ENCODE measurements at places on chromosomes 13 and 19.

DNA sequence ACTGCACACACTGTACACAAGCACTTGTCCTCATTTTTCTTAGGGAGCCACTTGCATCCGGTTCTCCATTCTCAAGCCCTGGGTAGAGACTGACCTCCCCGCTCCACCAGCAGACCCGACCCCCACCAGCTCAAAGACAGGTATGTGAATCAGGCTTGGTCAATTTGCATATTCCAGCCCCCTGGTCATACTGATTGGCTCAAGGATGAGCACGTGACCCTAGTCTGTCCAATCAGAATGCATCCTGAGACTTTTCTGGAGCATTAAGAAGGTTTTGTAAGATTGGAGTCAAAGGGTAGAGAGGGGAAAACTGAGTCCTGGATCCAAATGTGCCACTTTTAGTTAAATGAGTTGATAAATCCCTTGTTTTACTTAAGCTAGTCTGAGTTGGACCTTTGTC is 34.1 kb downstream of the NOTCH3 start:
- no peak for DNase-seq

- no peak for DNase-seq
These were observed 135.9 kb downstream of the ENOX1 start for GRCh38 chr13:43650882-43651281.

DNA sequence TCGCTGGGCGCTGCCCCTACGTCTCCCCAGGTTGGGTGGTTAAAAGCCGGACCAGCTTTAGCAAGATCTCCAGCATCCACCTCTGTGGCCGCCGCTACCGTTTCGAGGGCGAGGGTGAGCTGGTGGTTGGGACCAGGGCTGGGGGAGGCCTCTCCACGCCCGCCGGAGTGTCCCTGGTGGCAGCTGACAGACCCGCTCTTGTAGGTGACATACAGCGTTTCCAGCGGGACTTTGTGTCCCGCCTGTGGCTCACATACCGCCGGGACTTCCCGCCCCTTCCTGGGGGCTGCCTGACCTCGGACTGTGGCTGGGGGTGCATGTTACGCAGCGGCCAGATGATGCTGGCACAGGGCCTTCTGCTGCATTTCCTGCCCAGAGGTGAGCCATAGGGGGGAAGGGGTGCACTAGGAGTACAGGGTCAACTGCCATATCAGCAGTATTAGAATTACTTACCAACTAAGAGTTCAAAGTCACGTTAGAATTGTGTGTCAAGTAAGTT is 1.1 kb downstream of the ATG4D start:
- DNase-seq, result no peak

GRCh38 chr19:43286096-43286495 is 16.8 kb upstream of the PSG9 start:
- DNase-seq, result no peak

DNA sequence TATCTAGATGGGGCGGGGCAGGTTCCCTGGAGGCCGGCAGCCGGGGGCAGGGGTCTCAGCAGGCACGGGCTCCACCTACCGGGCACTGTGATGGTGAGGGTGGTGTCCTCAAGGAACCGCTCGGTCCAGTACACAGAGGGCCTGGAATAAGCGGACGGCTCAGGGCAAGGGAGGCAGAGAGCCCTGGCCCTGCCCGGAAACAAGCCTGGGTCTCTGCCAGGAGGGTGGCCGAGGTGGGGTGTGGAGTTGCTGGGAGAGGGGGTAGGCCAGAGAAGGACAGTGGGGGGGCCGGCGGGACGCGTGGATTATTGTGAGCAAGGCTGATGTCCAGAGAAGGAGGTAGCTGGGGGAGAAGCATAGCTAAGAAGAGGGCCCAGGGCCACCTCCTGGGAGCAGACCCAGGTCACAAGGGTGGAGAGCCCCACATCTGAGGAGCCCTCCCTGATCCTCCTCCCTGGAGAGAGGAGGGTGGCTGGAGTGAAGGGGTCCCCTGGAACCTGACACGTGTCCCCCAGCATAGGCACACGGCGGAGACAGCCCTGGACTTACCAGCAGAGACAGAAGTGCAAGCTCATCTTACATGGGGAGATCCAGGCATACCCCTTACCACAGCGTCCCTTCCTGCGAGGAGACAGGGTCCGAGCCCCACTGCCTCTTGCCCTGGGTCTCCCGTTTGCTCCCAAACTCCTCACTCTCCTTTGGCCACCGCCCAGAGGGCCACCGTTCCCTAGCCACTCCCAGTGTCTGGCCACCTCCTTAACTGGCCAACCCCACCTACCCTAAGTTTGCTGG is 29.0 kb upstream of the MIER2 start:
- DNase-seq, result no peak

GRCh38 chr13:87754097-87754496 is 82.9 kb downstream of the SLITRK5 start:
- DNase-seq, result no peak

DNA sequence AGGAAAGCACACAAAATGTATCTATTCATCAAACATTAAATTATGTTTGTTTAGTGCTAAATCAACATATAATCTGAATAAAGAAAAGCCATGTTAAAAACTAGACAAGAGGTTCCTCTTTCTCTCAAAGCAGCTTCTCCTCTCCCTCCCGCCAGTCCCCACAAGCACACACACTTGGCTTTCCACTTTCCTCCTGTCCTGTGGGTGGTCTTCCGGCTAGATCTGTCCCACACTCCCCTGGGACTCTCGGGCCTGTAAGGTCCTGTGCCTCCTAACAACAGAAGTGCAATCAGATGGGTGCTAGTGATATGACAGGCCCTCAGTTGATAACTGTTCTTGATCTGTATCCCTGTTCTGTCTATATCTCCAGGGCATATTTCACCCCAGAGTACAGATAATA is 45.6 kb upstream of the RAP2A start:
- DNase-seq, result no peak

GRCh38 chr13:49206641-49207040 is 13.5 kb upstream of the MLNR start:
- DNase-seq, result no peak

DNA sequence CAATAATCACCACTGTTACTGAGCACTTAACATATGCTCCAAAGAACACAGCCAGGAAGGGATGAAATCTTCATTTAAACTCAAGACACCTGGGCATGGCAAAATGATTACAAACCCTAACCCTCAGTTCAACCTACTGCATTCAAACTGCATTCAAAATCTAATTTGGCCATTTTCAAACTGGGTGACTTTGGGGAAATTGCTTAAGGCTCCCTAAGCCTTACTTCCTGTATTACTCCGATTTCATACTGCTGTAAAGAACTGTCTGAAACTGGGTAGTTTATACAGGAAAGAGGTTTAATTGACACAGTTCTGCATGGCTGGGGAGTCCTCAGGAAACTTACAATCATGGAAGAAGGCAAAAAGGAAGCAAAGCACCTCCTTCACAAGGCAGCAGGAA is 50.4 kb downstream of the CBY2 start:
- no peak for DNase-seq

GRCh38 chr13:94656766-94657165 is 55.1 kb downstream of the GPR180 start:
- DNase-seq, result no peak

GRCh38 chr13:32956595-32956933 is 59.7 kb upstream of the KL start:
- DNase-seq, result no peak

DNA sequence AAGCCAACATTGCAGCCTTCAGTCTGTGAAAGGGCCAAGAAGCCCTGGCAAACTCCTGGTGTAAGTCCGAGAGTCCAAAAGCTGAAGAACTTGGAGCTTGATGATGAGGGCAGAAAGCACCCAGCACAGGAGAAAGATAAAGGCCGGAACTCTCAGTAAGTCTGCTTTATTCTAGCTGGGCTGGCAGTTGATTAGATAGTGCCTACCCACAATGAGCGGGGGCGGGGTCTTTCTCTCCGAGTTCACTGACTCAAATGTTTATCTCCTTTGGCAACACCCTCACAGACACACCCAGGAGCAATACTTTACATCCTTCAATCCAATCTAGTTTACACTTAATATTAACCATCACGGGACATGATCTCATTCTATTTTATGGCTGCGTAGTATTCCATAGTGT is 1317.1 kb downstream of the SLITRK1 start:
- DNase-seq, result no peak

GRCh38 chr19:2699413-2700140 is 2.9 kb downstream of the GNG7 start:
- peak; percentile 13 for DNase-seq

DNA sequence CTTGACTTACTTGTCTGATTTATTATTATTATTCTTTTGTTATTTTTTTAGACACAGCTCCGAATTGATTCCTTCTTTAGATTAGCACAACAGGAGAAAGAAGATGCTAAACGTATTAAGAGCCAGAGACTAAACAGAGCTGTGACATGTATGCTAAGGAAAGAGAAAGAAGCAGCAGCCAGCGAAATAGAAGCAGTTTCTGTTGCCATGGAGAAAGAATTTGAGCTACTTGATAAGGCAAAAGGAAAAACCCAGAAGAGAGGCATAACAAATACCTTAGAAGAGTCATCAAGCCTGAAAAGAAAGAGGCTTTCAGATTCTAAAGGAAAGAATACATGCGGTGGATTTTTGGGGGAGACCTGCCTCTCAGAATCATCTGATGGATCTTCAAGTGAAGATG is 29.4 kb downstream of the ERCC5 start:
- DNase-seq, result no peak

GRCh38 chr13:112912726-112913440 is 56.1 kb upstream of the MCF2L start:
- no peak for DNase-seq

DNA sequence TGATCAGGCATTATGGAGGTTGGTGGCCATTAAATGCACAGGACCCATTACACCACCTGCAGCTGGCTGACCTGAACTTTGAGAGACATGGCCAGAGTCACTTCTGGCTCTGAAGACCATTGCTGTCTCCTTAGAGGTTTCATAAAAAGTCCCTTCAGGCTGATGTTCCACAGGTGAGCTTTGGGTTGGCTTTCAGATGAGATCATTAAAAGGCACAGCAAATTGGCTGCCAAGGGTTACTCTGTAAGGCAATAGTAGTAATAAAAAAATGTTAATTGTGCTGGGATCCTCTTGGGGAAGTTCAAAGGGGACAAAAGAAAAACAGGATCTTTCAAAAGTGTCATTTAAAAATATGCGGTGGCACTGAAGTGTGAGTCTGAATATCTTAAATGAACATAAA is 4.2 kb downstream of the OLFM4 start:
- no peak for DNase-seq

DNA sequence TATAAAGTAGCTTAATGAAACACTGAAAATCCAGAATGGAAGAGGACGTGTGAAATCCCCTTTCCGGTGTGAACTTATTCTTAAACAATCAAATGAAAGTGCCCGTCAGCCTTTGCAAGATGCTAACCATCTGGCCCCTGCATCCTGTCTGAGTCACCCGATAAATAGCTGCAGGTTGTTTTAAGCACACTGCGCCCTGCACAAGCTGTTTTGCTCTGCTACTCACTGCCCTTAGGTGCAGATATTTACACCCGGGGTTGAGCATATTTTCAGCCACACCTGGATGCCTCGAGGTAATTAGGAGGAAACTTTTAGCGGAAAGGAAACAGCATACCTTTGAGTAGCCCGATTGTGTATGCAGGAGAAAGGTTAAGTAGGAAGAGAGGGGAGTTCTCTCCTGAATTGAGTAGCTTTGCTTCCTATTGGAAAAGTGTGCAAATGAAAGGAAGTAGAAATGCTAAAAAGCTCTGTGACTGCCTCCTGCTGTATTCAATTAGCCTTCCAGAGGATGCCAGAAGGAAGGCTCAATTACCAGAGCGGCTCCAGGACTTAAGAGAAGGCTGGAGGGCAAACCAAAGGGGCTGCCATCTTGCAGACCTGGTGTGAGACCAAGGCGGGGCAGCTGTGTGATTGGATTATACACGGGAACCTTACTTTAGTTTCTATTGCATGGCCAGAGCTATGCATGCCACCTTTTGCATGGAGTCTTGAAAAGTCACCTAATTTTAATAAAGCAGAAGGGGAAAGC is 42.5 kb downstream of the IRS2 start:
- no peak for DNase-seq

DNA sequence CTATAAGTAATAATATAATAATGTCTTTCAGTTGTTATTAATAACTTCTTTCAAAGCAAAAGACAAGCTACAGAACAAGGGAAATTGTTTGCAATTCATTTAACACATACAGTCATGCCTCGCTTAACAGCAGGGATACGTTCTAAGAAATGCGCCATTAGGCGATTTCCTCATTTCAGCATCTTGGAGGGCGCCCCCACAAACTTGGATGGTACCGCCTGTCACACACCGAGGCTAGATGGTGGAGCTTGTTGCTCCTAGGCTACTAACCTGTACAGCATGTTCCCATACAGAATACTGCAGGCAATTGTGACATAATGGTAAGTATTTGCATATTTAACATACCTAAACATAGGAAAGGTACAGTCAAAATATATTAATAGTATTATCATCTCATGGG is 8.2 kb upstream of the ANKRD10 start:
- no peak for DNase-seq

DNA sequence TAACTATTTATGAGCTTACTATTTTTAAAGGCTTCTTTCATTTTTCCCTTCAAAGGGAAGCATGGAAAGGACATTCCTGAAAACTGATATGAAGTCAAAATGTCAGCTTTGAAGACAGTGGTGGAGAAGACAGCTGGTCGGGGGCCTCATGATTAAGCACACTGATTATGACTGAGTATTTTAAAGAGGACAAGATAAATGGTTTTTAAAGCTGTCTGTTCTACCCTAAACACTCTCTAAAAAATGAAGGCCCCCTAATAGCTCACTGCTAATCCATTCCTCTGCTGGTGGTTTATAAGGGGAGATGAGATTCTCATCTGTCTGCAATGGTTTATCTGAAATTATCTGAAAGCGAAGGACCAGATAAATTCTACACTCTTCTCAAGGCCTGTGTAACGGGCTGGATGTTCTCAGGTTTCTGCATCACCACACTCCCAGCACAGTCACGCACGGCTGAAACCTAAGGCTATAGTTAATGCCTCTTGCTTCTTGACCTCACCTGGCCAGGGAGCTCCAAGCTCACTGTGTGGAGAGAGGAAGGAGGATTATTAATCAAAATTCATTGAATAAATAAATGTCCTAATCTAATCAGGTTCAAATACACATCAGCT is 86.9 kb upstream of the DOCK9 start:
- DNase-seq, result no peak

DNA sequence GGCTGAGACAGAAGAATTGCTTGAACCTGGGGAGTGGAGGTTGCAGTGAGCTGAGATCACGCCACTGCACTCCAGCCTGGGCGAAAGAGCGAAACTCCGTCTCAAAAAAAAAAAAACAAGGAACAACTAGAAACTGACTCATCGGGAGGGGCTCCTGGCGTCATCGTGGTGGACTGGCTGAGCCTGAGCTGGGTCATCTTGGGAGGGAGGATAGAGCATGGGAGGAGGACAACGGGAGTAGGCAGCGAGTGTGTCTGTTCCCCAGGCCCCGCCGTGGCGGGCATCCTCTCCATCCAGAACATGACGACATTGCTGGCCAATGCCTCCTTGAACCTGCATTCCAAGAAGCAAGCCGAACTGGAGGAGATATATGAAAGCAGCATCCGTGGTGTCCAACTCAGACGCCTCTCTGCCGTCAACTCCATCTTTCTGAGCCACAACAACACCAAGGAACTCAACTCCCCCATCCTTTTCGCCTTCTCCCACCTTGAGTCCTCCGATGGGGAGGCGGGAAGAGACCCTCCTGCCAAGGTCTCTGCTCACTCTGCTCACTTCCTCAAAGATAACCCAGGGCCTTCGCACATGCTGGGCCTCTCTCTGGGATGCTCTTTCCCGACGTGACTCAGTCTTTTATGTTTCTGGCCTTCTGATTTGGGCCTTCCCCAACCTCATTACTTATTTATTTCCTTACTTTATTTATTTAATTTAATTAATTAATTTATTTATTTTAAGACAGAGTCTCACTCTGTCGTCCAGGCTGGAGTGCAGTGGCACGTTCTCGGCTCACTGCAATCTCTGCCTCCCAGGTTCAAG is 16.6 kb downstream of the DDX39A start:
- DNase-seq, result no peak

GRCh38 chr19:18704971-18705370 is 21.5 kb downstream of the CRTC1 start:
- no peak for DNase-seq
